Activated CD4-positive, alpha-beta T cell treated with anti-CD3 and anti-CD28 coated beads, Interleukin-2, Interleukin-4, amounts not matched to agents 100 ng/mL and 50 ng/mL, durations not matched to agents 16 hours and 8 hours (primary cell): ENCODE measurements at places on chromosomes 1 and 21.

DNA sequence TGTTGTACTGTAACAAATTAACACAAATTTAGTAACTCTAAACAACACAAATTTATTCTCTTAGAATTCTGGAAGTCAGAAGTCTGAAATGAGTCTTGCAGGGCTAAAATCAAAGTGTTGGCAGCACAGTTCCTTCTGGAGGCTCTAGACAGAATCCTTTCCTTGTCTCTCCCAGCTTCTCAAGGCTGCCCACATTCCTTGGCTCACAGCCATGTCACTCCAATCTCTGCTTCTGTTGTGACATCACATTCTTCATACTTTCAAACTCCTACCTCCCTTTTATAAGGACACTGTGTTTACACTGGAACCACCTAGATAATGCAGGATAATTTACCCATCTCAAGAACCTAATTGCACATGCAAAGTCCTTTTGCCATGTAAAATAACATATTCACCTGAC lies 225.0 kb upstream of the PRMT6 start:
- DNase-seq: no peak

GRCh38 chr1:161678500-161678899 lies 15.6 kb downstream of the FCGR2B start:
- no peak for DNase-seq

DNA sequence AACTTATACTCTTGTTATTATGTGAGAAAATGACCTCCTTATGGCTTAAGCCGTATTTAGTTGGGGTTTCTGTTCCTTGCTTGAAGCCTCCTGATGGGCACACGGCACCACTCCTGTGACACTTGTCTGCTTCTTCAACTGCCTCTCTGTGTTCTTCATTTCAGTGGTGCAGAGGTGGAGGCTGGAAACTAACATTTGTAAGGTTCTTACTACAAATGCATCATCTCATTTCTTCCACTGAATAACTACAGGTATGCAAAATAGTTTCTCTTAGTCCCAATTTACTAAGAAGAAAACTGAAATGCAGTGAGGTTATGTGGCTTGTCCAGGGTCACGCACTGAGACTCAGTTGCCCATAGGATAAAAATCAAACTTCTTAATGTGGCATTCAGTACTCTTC lies 23.6 kb upstream of the ZNF362 start:
- DNase-seq: no peak

GRCh38 chr1:239816081-239816782 lies 275.5 kb upstream of the FMN2 start:
- DNase-seq: no peak

GRCh38 chr1:235513495-235514366 lies 9.5 kb upstream of the B3GALNT2 start:
- DNase-seq: peak; percentile 65
